ENCODE measurements at places on chromosomes 16 and 17.
A peak's percentile ranks its signal among the peaks of the same experiment; 100 is the strongest.

- no peak for DNase-seq
Observed at GRCh38 chr17:17700251-17700969, 19.2 kb downstream of the RAI1 start.

DNA sequence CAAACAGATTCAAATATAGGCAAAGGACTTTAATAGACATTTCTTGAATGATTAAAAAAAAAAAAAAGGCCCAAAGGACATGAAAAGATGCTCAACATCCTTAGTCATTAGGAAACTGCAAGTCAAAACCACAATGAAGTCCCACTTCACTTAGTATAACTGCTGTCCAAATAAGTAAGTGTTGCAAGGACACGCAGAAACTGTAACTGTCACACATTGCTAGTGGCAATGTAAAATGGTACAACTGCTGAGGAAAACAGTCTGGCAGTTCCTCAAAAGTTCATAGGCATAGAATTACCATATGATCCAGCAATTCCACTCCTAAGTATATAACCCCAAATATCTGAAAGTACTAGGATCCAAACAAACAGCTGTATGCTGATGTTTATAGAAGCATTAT lies 112.7 kb downstream of the BRIP1 start:
- no peak for DNase-seq

- no peak for DNase-seq
Observed at GRCh38 chr17:68204736-68205135, 43.1 kb upstream of the AMZ2 start.

GRCh38 chr17:36482611-36483504 lies 3.6 kb upstream of the ZNHIT3 start:
- DNase-seq = no peak

DNA sequence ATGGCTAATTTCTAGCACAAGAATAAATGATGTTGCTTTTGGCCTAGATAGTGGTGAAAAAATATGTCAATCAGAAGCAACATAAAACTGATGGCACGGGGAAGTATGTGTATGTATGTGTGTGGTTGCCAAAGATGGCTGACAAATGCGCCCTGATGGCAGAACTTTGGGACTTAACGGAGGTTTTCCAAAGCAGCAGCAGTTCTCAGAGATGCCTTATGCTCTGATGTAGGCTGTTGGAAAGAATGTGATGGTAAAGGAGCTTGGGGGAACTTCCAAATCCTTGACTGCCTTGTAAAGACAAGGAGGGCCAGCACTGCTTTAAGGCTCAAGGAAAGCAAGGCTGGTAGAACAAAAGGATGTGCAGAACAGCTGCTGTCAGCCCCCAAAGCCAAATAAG lies 16.0 kb downstream of the KCTD19 start:
- no peak for DNase-seq

- no peak for DNase-seq
Observed at GRCh38 chr17:29021226-29021625, 15.4 kb upstream of the SEZ6 start.

DNA sequence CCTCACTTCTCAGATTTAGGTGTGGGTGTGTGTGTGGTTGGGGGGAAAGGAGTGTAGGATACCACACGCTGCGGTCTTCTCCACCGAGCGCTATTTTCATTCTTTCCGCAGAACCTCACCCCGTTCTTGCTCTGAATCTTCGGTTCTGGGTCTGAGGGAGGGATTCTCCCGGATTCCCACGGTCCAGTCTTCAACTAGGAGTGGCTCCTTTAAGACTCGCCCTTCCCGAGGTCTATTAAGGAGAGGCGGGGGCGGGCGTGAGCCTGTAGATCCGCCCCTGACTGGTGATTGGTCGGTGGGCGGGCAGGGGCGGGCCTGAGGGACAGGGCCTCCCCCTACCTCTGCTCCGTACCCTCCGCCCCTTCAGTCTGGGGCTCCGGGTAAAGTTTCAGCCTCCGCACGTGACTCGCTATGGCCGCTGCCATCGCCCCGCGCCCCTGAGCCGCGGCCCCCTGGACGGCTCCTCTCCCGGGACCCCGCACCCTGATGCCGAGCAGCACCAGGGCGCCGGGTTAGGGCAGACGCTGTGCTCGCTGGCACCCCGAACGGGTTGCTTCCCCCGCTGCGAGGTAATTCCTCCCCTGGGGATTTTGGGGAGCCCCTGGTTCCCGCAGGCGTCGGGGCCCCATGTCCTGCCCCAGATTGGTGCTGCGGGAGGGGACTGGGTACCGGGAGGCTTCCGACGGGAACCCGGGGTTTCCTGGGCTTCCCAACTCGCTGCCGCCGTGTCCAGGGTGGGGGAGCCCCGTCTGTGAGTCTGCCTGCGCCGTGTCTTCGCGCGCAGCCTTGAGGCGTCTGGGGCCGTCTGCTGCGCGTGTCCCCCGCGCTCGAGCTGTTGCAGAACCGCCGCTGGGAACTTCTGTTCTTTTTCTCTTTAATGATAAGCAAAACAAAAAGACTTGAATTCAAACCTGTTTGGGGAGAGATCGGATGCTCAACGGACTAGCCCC lies 9.2 kb downstream of the RARA start:
- DNase-seq = no peak

- peak; percentile 34 for DNase-seq
Observed at GRCh38 chr17:66684731-66685130, 150.2 kb upstream of the CACNG5 start.

DNA sequence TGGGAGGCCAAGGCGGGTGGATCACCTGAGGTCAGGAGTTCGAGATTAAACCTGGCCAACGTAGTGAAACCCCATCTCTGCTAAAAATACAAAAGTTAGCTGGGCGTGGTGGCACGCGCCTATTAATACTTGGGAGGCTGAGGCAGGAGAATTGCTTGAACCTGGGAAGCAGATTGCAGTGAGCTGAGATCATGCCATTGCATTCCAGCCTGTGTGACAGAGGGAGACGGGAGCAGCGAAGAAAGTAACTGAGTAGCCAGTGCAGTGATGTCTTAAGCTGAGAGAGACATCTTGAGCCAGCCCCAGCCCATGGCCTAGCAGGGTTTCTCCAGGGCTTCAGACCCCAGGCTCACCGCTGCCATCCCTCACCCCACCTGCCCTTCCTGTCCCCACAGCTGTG lies 9.8 kb upstream of the SMIM5 start:
- DNase-seq = no peak

GRCh38 chr16:3767333-3767986 lies 50.1 kb upstream of the TRAP1 start:
- no peak for DNase-seq

- DNase-seq = no peak
Observed at GRCh38 chr16:31375231-31375630, 17.9 kb upstream of the ITGAD start.
